ENCODE measurements at places on chromosomes 3 and 15.

- DNase-seq = peak; percentile 54
These were observed 44.8 kb downstream of the AP4E1 start for GRCh38 chr15:50953302-50953701.

GRCh38 chr3:19248143-19248542 is 99.8 kb downstream of the KCNH8 start:
- DNase-seq = no peak

DNA sequence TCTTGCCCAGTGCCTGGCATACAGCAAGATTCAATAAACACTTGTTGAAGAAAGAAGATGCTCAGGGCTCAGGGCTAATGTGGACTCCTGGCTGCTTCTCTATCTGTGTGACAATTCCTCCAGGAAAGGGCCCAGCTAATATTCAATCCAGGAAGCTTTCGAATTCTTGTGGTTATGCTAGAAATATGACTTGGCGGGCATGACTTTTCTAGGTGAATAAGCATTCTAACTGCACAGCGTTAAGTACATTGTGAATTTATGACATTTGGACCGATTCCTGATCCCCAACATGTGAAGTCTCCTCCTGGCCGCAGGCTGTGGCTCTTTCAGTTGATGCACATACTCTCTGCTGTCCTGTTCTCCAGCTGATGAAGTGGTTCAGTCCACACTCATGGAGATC is 117.0 kb downstream of the IMPG2 start:
- DNase-seq = peak; percentile 67

- peak; percentile 4 for DNase-seq
These were observed 626.6 kb downstream of the MCTP2 start for GRCh38 chr15:94858011-94858410.

- DNase-seq = no peak
These were observed 968.4 kb downstream of the ZPLD1 start for GRCh38 chr3:103403191-103403590.

DNA sequence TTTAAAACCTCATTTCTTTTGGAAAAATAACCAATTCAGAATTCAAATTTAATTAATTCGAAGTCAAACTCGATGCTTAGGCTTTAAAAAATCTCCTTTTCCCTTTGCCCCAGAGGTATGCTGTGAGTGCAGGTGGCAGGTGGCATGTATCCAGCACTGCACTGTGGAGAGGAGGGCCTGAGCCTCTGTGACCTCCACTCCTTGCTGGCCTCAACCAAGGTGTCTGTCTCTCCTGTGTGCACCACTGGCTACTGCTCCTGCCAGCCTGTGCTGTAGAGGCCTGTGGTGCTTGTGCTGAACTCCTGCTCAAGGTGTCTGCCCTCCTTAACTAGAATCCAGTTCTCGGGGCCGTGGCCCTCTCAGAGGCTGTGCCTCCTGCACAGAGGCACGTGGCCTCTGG is 56.2 kb upstream of the NEDD4 start:
- no peak for DNase-seq

- DNase-seq = peak; percentile 16
These were observed 35.2 kb upstream of the GLCE start for GRCh38 chr15:69125236-69125635.

- no peak for DNase-seq
These were observed 271.5 kb downstream of the IL5RA start for GRCh38 chr3:2838546-2839157.

DNA sequence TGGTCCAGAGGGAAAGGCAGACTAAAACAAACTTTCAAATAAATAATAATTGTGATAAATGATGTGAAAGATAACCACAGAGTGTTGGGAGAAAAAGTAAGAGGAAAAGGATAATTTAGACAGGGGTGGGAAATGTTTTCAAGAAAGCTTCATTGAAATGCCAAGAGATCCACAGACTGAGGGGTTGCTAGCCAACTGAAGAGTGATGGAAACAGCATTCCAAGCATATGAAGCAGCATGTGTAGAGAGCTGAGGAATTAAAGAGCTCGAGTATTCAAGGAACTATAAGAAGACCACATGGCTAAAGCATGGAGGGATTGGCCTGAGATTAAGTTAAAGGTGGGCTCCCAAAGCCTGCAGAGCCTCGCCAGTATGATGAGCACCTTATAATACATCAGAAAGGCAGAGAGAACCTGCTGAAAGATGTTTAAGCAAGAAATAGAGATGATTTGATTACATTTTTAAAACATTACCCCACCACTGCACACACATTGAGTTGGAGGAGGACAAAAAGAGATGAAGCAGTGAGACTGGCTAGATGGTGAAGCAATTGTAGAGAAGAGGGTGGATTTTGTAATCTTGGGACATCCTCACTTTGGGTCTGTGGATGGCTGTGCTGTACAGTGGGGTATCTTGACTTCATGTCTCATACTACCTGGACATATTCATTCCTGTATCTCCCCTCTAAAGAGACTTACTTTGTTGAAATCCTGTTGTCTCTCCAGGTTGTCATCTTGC is 100.8 kb downstream of the STAC start:
- DNase-seq = peak; percentile 95

DNA sequence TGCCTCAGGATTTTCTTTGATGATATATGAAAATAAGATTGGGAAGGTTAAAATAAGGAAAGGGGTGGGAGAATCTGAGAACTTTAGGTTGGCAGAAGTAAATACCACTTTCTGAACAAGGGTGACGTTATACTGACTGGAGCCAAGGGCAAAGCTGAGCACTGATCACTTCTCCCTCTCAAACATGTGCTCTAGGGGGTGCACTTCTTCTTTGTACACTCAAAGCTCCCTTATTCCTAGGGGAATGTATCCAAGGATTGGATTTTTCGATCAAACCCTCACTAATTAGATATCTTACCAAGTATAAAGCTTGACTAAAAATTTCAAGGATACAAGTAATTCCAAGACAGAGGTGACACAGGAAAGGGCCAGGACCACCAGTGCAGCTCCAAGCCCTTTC is 243.9 kb upstream of the UMPS start:
- DNase-seq = peak; percentile 5

GRCh38 chr3:192957441-192958021 is 39.9 kb upstream of the MB21D2 start:
- DNase-seq = peak; percentile 93

- DNase-seq = peak; percentile 71
These were observed 513.4 kb downstream of the ZNF385D start for GRCh38 chr3:21237638-21238037.

GRCh38 chr3:56759532-56759931 is 42.2 kb downstream of the ARHGEF3 start:
- DNase-seq = no peak

DNA sequence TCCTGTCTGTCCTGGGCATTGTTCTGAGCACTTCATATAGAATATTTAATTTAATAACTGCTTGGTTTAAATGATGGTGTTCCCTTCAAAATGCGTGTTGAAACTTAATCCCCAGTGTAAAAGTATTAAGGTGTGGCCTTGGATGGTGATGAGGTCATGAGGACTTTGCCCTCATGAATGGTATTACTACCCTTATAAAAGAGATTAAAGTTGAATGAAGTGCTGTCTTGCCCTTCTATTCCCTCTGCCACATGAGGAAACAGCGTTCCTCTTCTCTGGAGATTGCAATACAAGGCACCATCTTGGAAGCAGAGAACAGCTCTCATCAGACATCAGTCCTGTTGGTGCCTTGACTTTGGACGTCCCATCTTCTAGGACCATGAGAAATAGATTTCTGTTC is 374.4 kb downstream of the PTPRG start:
- no peak for DNase-seq

- DNase-seq = peak; percentile 41
These were observed 171.8 kb upstream of the EIF1B start for GRCh38 chr3:40137591-40138295.

- DNase-seq = no peak
These were observed 30.0 kb downstream of the FILIP1L start for GRCh38 chr3:100084100-100084806.

GRCh38 chr3:98741121-98741716 is 21.9 kb upstream of the ST3GAL6 start:
- DNase-seq = no peak

- no peak for DNase-seq
These were observed 40.4 kb upstream of the RAB6B start for GRCh38 chr3:133935843-133936769.

DNA sequence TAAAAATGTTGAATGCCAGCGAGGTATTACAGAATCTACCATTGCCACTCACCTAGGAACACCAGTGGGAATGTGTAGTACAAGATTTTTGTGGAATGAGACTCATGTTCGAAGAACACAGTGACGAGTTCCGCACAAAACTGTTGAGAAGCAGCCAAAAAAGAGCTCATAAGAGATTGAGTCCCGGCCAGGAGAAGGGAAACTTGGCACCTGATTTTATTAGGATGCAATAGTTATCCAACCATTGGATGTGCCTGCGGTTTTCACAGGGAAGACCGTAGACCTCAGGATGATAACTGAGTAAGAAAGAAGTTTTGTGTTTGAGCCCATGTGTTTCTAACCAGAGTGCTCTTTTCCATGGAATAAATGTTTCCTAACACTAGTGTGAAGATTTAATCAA is 88.9 kb downstream of the PTPRG start:
- DNase-seq = peak; percentile 97

- DNase-seq = no peak
These were observed 106.1 kb downstream of the OXNAD1 start for GRCh38 chr3:16370872-16371740.

GRCh38 chr3:67875338-67875737 is 220.9 kb upstream of the SUCLG2 start:
- no peak for DNase-seq

- DNase-seq = no peak
These were observed 30.9 kb downstream of the CDC25A start for GRCh38 chr3:48157202-48157840.

DNA sequence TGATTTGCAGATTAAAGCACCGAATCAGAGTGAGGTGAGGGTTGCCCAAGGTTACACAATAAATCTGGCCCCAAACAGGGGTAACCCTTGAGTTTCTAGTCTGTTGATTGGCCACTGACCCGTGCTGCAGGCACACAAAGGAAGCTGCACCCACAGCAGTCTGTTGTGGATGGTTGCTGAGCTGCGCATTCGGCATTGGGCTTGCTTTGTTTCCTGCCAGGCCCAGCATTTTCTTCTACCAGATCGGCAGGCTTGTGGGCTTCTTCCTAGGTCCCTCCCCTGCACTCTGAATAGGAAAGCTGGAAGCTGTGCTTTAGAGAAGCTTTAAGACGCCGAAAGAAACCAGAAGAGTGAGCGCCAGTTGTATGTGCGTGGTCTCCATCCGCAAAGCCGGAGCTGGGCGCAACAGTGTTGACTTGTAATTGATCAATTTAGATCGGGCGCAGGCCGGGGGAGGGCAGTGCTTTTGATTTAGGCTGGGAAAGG is 12.1 kb downstream of the B3GNT5 start:
- DNase-seq = peak; percentile 13

DNA sequence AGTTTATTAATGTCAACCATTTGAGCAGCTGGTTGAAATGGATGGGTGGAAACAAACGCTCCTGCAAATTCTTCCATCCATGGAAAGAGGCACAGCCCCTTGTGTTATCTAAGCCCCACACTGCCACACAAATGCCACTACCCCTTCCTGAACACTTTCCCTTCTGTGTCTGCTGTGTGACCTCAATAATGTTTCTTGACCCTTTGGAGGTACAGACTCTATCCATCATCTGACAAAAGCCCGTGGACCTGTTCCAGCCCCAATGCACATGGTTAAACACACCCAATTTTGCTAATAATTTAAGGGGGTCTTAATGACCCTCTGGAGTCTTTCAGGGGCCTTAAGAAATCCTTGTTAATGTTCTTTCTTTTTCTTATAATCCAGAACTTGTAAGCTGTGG is 482.2 kb upstream of the CFAP20DC start:
- DNase-seq = no peak

DNA sequence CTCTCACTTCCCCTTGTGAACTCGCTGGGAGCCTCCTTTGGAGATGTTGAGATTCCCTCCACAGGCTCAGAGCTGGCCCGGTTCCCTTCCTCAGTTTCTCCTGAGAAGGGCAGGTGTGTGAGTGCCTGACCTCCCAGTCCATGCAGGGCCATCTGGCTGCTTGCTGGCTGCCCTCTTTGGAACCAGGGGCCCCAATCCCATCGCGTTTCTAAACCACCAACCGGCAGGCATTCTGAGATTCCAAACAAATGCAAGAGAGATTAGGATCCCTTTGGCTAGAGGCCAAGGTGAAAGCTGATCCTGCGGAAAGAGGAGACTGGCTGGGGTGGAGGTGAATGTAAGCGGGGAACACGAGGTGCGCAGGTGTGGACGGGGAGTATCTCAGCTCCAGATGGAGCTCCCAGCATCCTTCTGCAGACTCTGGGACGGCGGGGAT is 2.9 kb upstream of the PRRT3 start:
- no peak for DNase-seq

GRCh38 chr3:107897471-107898061 is 193.3 kb downstream of the CD47 start:
- DNase-seq = peak; percentile 33

DNA sequence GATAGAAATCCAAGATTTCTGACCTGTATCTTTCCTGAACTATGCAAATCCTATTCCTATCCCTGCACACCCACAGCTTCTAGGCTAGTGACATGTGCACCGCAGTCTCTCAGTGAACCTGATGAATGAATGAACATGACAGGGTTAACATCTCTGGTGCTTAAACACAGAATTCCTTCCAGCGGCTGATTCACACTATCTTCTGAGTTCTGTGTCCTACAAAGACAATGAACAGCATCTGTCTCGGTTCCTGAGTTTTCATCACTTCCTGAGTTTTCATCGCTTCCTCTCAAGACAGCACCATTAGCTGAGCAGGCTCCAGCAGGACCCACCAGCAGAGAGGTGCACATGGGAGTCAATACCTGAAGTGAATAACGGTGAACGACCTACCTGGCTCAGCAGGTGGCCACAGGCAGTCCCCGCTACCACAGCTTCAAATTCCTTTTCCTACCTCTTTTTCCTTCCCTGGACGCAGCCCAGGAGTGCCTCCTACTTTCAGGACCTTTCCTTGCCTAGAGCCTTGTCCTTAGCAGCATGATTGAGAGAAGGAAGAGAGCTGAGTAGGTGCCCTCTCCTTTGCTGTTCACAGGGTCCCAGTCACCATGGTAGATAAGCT is 113.5 kb downstream of the IGF2BP2 start:
- DNase-seq = peak; percentile 51

GRCh38 chr3:158050461-158050860 is 55.8 kb downstream of the SHOX2 start:
- no peak for DNase-seq

GRCh38 chr15:100988297-100988696 is 69.1 kb downstream of the LRRK1 start:
- DNase-seq = no peak

DNA sequence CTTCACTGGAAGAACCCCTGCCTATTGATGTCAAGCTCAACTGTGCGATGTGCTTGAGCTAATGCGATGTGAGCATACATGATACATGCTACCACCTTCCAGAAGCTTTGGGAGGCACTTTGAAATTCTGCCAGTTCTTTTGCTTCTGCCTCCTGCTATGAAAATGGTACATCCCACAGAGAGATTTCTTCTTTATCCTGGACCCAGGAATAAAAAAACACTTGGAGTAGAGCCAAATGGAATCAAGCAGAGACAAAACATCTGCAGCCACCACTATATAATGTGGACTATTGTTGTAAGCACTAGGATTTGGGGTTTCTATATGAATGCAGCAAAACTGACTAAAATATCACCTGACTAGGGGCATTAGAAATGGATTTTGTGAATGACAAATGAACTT is 119.9 kb upstream of the GAP43 start:
- DNase-seq = no peak

Data from AG10803 (cell line).